GM19239 (cell line): ENCODE measurements at places on chromosomes 12 and 14.

DNA sequence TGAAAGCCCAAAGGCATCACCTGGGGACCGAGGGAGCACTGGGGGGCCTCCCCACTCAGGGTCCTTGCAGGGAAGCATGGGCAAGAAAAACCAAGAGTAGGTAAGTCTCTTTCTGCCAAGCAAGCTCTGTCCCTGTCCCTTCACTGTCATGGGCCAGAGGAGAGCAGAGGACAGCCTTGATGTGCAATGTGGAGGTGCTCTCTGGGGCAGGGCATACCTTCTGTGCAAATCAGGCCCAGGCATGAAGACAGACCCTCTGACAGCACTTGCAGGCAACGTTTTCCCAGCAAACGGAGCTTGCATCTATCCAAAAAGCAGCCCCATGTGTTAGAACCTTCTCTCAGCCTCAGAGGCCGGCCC, 192.5 kb upstream of the PWP1 start:
- DNase-seq: no peak

- DNase-seq: no peak
Measured at GRCh38 chr14:53042480-53042879, 91.6 kb upstream of the FERMT2 start.

GRCh38 chr14:50657753-50658152, 10.4 kb downstream of the SAV1 start:
- DNase-seq: no peak

DNA sequence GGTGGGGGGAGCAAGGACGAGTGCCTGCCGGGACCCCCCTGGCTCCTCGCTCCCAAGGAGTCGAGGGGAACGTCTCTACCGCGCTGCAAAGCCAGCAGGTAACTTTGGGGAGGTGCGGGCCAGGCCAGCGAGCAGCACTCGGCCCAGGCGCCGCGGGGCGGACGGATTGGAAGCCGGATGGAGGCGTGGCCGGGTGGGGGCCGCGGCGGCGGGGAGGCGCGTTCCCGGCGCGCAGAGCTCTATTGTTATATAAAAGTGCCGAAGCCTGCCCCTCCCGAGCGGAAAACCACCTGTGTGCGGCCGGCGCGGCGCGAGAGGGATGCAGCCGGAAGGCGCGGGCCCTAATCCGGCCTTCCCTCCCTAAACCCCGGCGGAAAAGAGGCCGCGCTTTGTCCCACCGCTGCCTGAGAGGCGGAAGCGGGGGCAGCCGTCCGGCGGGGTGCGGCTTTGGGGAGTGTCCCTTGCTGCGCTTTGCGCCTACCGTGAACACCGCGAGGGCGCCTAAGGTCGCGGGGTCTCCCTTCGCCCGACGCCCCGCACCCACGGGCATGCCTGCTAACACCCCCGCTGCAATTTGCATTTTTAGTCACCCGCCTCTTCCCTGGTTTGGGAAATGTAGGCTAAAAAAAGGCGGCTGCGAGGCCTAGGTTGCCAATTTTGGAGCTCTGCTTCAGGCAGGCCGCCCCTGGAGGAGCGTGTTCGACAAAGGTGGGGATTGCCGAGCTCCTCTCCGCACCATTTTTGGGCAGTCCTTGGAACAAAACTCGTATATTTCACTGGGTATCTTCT, 1.7 kb upstream of the DUSP6 start:
- no peak for DNase-seq

- no peak for DNase-seq
Measured at GRCh38 chr12:99147130-99147529, 500.4 kb upstream of the GARIN6 start.

DNA sequence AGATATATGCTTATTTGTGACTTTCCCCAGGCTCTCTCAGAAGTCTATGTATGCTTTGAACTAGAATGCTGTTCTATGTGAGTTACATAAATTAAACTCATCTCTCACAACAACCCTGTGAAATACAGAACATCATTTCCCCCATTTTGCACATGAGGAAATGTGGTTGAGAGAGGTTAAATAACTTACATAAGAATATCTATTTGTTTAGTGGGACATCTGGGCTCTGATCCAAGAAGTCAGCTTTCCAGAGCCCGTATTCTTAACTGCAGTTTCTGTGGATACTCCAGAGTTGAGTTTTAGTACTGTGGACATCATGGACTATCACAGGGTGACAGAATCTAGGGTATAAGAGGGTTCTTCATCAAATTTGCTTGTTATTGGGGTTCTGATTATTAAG, 242.5 kb upstream of the ARHGAP5 start:
- DNase-seq: no peak

GRCh38 chr12:12804011-12804410, 9.1 kb upstream of the DDX47 start:
- DNase-seq: no peak

GRCh38 chr12:111410431-111411184, 4.9 kb downstream of the SH2B3 start:
- DNase-seq: no peak

- no peak for DNase-seq
Measured at GRCh38 chr12:19189522-19189921, 60.0 kb downstream of the PLEKHA5 start.

GRCh38 chr12:32756476-32757066, 874 bp upstream of the YARS2 start:
- DNase-seq: no peak

DNA sequence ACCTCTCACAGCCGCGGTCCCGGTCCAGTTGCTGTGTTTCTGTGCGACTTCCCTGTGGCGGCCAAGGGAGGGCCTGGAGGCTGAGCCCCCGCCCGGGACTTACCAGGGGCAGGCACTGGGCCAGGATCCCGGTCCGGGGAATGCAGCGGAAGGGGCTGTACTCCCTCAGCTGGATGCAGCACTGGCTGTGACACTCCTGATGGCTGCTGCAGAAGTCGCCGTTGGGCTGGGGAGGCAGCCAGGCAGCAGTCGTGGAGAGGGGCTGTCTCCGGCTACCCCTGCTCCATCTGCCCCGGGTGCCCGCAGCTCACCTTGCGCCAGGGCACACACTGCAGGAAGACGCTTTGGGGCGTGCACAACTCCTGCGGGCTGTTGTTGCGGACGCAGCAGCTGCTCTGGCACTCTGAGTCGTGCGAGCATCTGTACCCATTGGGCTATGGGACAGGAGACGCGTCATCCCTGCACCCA, 6.2 kb downstream of the LRCOL1 start:
- no peak for DNase-seq

GRCh38 chr12:113174461-113175384, 10.6 kb downstream of the DDX54 start:
- peak; percentile 88 for DNase-seq

- DNase-seq: no peak
Measured at GRCh38 chr12:25482625-25483024, 70.5 kb downstream of the LMNTD1 start.

DNA sequence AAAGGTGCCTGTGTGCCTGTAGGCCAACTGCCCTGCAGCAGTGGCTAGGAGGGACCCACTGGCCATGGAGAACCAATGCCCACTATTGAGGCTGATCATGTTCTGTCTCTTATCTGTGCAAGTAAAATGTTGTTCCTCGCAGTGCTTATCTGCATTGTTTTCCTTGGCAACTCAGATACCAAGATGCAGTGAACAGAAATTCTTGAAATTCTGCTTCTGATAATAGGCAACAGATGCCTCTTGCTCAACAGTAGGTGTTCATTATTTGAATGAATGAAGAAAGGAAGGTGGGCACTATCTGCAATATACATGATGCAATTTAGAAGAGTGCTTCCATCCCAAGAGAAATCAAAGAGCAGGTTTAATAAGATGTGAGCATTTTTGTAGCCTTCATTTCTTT, 232.2 kb downstream of the NUAK1 start:
- no peak for DNase-seq

- no peak for DNase-seq
Measured at GRCh38 chr12:86015026-86015425, 140.9 kb downstream of the NTS start.
